ENCODE measurements at places on chromosomes 2 and 18. TPM values are rescaled to one million over a fixed set of nuclear protein-coding genes. Genes with fewer than 3 reads are reported as not detected.

Gene EFEMP1
- 72.3 TPM for total RNA-seq

Gene SH3RF3
- total RNA-seq = 7.9 TPM

Gene CD8A
- 0.63 TPM for total RNA-seq

Gene EPB41L3
- total RNA-seq = 6.3 TPM

Gene PGAP1
- 6.8 TPM for total RNA-seq

Gene ITPRIPL1
- total RNA-seq = 0.47 TPM

Gene ALPG
- total RNA-seq = not detected

Gene MRO
- 3.8 TPM for total RNA-seq

Gene QPCT
- total RNA-seq = 2.0 TPM

Gene SMARCAL1
- total RNA-seq = 7.5 TPM

GRCh38 chr18:75824661-75825060 is 397.2 kb upstream of the SMIM21 start:
- DNase-seq = no peak

GRCh38 chr18:11950824-11951223 is 30.5 kb upstream of the IMPA2 start:
- DNase-seq = no peak

DNA sequence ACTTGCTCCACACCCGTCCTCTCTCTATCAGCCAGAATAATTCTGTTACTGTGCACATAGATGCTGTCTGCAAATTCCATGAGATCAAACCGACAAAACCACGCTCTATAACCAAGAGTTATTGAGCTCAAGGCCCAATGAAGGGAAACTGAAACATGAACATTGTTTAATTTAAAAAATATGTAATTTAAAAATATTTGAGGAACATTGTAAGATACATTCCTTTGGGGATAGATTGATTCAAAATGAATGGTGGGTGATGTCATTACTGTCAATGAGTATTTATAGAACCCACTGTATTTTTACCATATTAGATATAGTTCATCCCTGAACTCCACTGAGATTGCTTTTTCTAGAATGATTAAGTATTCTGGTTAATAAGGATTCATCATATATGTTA is 50.4 kb downstream of the NCKAP5 start:
- DNase-seq = no peak

DNA sequence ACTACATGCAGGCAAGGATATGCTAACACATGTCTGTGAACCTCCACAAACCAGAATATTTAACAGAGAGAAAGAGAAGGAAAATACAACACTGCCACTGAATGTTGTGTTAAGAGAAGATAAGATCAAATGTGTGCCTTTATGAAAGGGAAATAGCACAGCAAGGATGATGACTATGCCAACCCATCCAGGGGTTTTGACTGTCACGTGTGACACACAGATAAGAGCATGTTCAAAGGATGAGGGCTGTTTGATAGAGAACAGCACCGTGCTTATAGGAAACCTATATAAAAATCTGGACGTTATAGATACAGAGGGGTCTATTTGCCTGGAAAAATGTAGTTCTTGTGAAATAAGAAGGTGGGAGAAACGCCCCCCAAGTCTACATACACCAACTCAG is 911.8 kb downstream of the CPS1 start:
- DNase-seq = no peak

DNA sequence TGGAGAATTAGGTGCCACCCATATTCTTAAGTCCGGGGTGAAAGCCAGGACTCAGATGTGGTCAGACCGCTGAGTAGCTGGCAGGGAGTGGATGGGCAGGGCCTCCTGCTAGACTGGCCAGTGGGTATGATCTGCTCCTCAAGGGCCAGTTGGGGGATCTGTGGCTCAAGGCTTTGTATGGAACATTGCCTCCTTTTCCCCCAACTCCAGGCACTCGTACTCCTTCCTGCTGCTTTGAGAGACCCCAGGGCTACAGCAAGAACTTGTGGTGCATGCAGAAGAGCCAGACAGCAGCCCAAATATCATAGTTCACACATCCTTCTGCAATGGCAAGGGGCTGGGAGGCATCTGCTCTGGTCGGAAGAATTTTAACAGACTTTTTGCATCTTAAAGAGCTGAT is 61.7 kb downstream of the PDCL3 start:
- DNase-seq = no peak

DNA sequence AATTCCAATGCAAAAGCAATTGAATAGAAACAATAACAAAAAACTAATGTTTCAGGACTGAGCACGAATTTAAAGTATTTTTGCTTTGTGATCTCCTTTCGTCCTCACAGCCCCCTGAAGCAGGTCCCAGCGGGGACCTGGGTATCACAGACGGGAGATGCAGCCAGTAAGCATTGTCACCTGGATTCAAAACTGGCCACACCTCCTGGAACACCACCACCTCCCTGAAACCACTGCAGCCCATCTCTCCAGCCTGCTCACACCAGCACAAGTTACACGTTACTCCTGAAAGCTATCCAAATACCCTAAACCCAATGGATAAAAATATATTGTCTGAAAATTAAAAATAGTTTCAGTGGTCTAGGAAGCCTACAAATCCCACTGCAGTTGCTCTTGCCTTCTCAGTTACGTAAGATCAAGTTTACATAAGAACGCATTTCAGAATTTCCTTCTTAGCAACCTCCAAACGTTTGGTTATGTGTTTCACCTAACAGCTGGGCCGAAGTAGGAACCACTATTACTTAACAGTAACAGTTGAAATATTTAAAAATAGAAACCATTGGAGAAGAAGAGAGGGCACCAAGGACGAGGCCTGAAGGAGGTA is 178.0 kb downstream of the HDAC4 start:
- no peak for DNase-seq

GRCh38 chr2:234352270-234352669 is 144.6 kb downstream of the ARL4C start:
- DNase-seq = no peak

GRCh38 chr2:126527836-126528490 is 128.0 kb upstream of the GYPC start:
- DNase-seq = peak; percentile 65

Data from left ventricle myocardium inferior (tissue), 1 donor.